Muscle of back (tissue), 13 donors: ENCODE measurements at places on chromosomes 16 and 17. TPM values are rescaled to one million over a fixed set of nuclear protein-coding genes. Genes with fewer than 3 reads are reported as not detected.

GRCh38 chr17:11486101-11486867 lies 112.0 kb upstream of the DNAH9 start:
- no peak for DNase-seq

- no peak for DNase-seq
These were observed 19.2 kb upstream of the HOXB13 start for GRCh38 chr17:48747445-48748363.

- no peak for DNase-seq
These were observed 58.1 kb downstream of the IQCK start for GRCh38 chr16:19776147-19776546.

- DNase-seq = no peak
These were observed 43.1 kb upstream of the NKD1 start for GRCh38 chr16:50505115-50505514.

GRCh38 chr16:67939507-67940445 lies 3.1 kb upstream of the PSMB10 start:
- DNase-seq = no peak

DNA sequence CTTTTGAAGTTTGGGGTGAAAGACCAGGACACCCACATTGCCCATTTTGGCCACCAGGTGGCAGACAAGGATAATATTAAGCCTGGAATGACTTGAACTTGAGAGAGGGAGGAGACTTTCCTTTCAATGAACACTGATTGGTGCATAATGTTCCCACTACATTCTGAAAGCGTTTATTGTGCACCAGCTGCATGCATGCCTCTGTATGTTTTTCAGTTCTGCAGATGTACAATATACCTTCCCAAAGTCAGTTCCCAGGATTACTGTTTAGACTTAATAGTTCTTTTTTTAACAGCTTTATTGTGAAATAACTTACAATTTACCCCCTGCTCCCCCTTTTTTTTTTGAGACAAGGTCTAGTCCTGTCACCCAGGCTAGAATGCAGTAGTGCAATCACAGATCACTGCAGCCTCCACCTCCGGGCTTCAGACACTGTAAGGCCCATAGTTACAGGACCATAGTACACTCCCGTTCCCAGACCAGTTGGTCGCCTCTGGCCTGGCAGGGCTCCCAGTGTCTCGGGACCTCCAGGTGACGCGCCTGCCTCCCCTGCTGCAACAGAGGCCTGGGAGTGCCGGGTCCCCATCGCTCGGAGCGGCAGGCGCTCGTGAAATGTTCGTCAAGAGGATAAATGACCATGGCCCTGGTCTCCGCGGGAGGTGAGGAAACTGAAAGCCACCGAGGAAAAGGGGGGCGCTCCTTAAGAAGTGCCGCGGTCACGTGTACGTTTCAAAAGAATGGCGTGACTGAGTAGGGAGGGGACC lies 12.2 kb downstream of the CES2 start:
- peak; percentile 85 for DNase-seq

DNA sequence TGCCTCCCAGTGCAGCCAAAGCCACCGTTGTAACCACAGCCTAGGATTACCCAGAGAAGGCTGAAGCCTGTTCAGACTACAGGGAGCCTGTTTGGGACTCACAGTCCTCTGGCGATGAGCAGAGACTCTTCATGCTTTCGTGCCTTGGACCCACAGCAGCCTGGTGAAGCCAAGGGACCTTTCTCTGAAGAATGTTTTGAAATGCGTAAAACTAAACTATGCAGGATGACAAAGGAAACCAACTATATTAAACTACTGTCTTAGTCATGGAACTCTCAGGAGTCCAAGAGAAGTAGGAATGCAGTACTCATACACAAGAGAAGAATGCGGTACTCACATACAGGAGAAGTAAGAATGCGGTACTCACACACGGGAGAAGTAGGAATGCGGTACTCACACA lies 20.9 kb downstream of the ABR start:
- DNase-seq = peak; percentile 44

DNA sequence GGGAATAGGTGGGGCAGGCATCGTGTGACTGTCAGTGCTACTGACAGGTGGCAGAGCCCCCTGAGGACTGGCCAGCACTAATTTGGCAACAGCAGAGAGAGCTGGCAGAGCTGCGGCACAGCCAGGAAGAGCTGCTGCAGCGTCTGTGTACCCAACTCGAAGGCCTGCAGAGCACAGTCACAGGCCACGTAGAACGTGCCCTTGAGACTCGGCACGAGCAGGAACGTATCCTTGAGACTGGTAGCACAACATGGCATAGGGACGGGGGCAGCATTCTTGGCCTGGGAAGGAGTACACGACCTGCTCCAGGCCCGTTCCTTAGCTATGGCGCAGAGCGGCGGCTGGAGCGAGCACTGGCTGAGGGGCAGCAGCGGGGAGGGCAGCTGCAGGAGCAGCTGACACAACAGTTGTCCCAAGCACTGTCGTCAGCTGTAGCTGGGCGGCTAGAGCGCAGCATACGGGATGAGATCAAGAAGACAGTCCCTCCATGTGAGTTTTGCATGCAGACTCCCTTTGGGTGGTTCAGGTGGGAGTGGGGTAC lies 3.0 kb upstream of the NRN1L start:
- peak; percentile 73 for DNase-seq

DNA sequence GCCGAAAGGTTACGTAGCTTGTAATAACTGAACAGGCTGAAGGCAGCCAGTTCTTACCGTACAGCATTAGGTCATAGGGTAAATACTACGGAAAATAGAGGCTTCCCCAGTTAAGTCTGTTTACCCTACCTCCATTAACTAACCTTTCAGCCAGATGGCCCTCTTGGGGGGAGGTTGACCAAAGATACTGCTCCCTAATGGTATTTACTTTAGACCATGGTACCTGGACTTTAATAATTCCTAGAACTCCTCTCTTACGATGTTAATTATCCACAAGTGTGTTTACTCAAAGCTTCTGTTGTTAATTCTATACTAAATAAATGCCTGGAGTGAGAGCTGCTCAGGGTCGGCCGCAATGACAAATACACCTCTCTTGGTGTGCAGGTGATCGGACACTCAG lies 9.8 kb upstream of the ADAT1 start:
- DNase-seq = no peak

- peak; percentile 14 for DNase-seq
These were observed 8.5 kb downstream of the HS3ST6 start for GRCh38 chr16:1909561-1910231.

DNA sequence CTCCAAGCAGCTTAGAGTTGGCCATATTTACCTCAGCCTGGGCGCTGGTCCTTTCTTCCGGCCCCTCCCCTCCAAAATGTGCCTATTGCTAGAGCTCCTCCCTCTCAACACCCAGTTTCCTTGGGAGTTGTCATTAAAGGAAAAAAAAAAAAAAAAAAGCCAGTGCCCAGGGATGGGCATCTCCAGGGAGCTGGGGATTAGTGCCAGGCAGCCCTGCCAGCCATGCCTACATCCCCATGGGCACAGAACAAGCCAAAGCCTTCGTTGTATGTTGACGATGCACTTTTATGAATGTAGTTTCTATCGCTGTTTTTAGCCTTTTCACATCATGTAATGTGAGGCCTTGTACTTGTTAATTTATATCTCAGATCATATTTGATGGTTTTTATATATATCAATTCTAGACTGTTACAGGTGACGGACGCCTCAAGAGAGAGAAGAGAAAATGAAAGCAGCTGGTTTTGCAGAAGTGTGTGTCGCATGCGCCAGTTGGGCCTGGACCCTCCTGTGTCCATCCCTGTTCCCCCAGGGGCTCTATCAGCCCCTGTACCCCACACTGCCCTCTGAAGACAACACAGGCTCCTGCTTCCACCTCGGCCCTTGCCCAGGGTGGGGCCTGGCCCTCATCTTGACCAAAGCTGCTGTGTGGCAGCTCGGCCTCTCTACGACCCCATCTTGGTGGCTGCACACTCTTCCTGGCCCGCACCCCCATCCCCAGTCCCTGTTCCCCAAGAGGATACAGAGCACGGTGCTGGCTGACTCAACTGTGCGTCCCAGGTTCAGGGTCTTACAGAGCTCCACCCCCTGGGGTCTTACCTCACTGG lies 4.8 kb downstream of the LIMD2 start:
- DNase-seq = no peak

DNA sequence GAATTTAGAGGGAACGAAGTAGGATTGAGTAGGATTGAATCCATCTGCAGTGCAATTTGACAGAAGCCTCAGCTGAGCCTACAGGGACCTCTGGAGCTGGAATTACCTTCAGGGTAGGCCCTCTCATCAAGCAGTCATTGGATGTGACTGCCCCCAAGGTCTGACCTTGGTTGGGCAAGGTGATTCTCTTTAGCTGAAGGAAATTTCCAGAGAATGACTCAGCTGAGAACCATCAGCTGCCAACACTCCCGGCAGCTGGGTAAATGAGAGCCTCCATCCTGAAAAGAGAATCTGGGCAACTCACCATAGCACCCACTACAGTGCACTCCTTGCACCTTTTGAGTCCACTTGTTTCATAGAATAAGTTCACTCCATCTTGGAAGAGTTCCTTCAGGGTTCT lies 113.5 kb upstream of the MED13 start:
- no peak for DNase-seq

DNA sequence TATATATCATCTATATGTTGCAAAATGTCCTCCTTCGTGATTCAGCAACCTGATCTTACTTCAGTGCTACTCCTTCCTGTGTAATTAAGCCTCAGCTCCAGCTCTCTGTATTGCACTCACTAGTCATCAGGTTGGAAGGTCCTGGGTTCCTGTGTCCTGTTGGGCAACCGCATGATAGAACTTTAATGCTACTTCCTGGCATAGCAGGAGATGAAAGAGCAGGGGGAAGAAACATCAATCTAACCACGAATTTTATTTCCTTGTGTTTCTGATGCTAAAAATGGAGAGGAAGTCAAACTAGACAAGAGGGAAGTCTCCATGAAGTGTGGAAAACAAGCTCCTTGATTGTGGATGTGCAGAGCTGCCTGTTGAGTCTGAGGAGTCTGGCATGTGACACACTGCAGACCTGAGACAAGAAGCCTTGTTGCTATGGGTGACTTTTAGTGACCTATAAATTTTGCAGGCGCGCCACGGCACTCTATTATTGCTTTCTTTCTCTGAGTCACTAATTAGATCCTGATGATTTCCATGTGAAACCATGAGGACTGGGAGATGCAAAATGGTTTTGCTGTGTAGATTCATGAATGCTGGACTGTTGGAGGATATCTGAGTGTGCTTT lies 25.6 kb downstream of the IGSF6 start:
- peak; percentile 12 for DNase-seq

GRCh38 chr16:9192746-9193145 lies 101.3 kb downstream of the HAPSTR1 start:
- no peak for DNase-seq

GRCh38 chr17:80790981-80791742 lies 200.5 kb upstream of the CHMP6 start:
- DNase-seq = no peak

GRCh38 chr16:82045465-82045864 lies 10.4 kb downstream of the HSD17B2 start:
- no peak for DNase-seq

- peak; percentile 81 for DNase-seq
These were observed at the start of gene TGFB1I1 for GRCh38 chr16:31471875-31472708. TSS of gene TGFB1I1 (plus strand) at chr16:31472152. CDS start at chr16:31472189, 37 bp downstream.

DNA sequence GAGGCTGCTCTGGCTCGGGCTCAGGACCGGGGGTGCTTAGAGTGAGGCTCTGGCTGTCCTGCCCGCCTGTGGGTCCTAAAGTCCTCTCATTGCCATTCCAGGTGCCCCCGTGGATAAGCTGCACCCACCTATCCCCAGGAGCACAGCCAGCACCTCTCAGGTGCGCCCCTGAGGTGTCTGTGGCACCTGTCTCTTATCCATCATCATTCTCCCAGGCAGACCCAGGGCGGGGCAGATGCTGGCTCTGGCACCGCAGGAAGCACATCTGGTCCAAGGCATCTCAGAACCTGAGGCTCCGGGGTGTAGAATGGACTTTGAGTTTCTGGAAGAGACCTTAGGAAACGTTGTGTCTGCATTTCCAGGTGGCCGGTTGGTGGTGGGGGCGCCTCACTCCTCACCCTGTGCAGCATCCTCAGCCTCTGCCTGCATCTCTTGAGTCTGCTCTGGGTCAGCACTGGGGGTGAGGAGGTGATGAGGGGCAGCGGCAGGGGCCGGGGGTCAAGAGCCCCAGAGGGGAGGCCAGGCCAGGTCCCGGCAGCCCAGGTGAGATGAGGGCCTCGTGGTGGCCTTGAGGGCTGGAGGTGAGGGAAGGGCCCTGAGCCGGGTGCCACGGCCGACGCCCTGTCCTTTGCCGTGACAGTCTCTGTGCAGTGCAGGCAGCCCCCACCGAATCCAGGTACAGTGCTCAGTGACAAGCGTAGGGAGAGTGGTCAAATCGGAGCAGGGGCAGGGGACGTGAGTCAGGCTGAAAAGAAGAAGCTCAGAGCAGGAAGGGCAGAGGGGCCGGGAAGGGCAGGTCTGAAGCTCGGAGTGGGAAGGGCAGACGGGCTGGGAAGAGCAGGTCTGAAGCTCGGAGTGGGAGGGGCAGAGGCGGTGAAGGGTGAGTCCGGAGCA lies 173.5 kb downstream of the NPIPB11 start:
- DNase-seq = no peak

DNA sequence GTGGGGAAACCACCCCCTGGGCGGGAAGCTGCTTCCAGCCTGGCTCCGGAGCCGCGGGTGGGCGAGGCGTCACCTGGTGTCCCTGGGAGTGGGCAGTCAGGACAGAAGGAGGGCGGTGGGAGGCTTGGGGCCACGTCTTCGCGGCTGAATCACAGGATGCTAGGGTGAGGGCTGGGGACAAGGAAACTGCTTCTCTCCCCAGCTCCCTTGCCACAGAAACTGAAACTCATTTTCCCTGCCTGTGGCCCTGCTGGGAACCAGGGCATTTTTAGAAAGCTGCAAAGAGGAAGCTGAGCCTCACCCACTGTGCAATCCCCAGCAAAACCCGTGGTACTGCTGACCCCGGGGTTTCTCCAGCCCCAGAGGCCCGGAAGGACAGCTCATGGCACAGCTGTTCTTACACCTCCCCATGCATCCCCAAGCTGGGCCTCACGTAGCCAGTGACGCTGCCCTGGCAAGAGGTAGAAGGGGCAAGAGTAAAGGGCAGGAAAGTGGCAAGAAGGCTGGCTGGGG lies 8.2 kb downstream of the RHBDF2 start:
- DNase-seq = peak; percentile 45

DNA sequence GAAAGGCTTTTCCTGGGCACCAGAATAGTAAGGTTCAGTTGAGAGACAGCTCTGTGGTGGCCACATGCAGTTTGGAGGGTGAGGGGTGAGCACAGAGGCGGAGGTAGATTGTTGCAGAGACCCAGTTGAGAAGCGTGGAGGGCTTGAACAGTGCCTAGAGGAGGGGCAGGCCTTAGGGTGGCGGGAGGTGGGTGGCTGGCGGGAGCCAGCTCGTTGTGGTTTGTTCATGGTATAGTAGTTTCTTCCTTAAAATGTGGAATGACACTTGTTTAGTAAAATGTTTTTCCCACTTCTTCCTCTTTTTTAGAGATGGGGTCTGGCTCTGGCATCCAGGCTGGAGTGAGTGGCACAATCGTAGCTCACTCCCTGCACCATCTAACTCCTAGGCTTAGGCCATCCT lies 14.2 kb downstream of the USP10 start:
- DNase-seq = no peak

- no peak for DNase-seq
These were observed 17.0 kb downstream of the MAP1LC3B start for GRCh38 chr16:87409153-87409552.

Gene MCRIP2
- 9.3 TPM for polyA plus RNA-seq

Gene AXIN1
- polyA plus RNA-seq = 9.1 TPM

Gene IGFALS
- 0.26 TPM for polyA plus RNA-seq

Gene CRISPLD2
- 7.3 TPM for polyA plus RNA-seq

Gene MYH13
- polyA plus RNA-seq = 0.96 TPM

Gene TMEM92
- 0.76 TPM for polyA plus RNA-seq

Gene GP1BA
- 0.76 TPM for polyA plus RNA-seq

Gene KRTAP4-5
- not detected for polyA plus RNA-seq
